ENCODE measurements at places on chromosomes 7 and 10.

DNA sequence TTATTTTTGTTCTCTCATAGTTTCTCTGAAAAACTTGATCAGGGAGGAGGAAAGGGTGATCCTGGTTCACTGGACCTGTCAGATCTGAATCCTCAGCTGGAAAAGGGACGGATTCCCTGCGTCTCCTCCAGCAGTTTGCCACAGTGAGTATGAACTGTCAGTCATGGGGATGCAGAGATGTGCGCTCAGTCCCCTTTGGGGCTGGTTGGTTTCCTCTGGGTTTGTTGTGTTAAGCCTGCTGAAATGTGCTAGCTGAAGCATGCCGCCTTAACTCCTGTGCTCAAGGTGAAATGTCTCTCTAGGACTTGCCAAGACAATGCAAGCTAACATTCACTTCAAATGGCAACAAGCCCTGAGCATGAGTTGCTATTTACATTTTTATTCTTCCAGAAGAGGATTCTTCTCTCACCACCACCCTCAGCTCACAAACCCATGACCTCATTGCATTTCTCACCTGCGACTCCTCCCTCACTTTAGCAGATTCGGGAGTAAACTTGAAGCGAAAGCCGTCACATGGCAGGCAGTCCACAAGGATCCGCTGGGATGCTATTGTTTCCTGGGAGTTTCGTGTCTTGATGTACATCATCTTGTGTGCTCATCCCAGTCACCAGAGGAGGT is 192.9 kb upstream of the FZD8 start:
- DNase-seq: no peak

DNA sequence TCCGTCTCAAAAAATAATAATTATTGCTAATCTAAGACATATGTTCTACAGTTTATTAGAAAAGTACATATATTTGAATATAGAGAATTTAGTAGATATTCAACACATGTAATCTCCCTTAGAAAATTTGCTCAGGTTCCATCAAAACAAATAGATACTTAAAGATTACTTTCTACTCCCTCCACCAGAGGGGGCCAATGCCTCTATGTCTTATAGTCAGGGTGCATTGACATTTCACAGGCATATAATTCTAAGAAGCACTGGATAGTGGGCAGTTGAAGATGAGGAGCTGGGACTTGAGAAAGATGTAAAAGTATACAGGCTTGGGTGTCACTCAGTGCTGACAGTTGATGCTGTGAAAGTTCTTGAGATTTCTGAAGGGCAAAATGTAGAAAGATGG is 301.6 kb upstream of the HPS1 start:
- DNase-seq: no peak

DNA sequence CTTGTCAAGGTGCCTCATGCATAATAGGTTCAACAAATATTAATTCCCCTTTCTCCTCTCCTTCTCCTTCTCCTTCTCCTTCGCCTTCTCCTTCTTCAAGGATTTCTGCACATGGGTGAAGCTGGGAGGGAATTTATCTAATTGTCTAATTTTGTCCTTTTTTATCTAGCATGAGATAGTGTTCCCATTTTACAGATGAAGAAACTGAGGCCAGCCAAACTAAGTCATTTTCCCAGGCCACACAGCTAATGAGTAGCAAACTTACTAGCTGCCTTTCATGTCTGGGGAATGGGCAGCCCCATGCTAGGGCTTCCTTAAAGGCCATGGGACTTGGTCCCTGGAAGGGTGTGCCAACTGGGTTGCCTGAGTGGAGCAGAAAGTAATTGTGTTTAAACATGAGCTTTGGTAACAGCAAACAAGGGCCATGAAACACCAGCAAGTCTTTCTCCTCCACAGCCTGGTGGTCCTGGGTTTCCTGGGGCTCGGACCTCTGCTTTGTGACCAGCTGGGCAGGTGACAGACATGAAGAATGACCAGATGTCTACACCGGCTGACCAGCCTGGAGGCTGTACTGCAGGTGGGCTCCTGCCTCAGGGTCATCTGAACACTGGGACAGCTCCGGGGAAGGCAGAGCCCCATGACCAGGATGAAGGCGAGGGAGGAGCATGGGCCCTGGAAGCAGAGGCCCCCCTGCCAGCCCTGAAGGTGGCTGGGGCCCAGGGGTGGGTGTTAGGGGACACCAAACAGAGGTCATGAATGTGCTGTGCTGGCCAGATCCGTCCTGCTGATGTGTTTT is 138.0 kb downstream of the PTPN20 start:
- no peak for DNase-seq

DNA sequence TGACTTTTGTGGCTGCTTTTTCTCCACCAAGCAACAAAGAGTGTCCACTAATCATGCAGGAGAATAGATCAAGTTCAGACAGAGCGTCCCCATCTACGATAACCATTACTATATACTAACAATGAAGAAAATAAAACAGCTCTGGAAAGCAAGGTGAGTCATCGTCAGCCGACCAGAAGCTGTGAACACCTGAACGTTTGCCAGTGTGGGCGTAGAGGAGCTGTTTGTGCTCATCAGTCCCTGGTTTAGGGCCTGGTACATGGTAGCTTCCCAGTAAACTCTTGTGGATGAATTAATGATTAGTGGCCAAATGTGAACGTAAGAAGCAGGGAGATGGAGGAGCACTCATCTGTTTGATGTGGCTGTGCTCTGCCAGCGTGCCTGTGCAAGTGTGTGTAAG is 180.7 kb downstream of the EVX1 start:
- DNase-seq: no peak

GRCh38 chr7:26091933-26092332 is 60.1 kb upstream of the NFE2L3 start:
- no peak for DNase-seq

DNA sequence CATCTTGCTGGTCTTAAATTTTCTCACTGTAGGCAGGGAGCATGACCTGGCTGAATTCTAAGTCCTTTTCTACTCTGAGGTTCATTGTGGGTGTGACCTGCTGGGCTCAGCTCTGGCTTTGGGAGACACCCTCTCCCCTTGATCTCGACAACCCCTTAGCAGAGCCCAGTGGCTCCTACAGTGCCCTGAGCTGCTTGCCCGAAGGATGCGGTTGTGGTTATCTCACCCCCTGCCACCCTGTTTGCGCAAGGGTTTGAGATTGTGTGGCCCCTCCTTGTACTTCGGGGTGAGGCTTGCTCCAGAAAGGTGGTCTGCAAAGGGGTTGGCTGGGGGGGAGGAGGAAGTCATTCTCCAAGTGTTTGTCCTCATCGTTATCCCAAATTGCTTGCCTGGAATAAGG is 55.3 kb downstream of the TCF7L2 start:
- no peak for DNase-seq

DNA sequence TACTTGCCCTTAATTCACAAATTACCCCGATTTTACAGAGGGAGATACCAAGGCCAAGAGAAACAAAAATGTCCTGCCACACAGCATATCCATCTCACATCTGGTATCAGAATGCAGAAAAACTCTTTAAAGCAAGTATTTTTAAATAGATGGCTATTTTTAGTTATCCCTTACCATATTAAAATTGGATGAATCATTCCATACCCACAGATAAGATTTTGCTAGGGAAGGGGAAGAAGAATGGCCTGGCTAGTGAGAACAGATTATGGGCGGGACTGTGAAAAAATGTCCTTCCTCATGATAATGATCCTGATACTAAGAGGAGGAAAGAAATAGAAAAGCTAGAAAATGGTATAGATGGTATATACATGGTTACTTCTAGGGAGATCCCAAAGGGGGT is 80.6 kb upstream of the GATAD1 start:
- no peak for DNase-seq

- DNase-seq: no peak
These were observed 265.2 kb downstream of the SNX13 start for GRCh38 chr7:17674943-17675608.

DNA sequence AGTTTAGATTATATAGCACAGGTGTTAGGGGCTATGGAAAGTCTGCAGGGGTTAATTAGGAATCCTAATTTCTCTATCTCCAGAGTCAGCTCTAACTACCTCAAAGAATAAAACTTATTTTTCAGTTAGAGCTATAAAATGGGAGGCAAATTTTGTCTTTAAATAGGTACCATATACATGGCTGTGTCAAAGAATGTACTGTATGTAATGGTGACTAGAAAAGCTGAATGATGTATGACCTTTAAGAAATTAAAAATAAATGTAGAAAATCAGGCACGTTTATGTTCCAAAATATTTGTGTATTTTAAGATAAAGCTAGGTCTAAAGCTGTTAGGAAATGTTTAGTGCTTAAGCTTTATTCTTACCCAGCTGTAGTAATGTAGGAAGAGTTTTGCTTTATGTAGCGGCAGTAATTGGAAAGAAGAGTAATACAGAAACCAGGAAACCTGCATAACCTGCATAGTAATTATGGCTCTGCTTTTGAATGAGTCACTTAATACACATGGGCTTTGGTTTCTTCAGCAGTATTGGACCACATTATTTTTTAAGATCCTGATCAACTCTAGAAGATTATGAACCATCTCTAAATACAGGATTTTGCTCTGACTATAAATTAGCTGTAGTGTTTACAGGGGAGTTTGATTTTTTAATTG is 85.0 kb downstream of the KMT2E start:
- DNase-seq: no peak

- DNase-seq: peak; percentile 17
These were observed 95.2 kb downstream of the CLEC2L start for GRCh38 chr7:139618482-139619366.

DNA sequence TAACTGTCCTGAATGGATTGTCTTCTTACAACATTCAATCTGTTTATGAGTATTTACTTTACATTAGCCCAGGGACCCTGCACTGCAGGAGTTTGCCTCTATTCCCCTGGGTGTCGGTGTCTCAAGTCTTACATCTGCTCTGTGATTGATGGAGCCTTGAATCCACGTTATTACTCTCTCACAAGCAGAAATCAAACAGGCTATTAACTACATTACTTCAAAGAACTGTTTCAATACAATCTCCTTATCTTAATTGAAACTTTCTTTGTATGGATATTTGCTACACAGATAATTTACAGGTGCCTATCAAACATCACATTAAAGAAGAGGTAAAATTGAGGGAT is 3.1 kb upstream of the ARID5B start:
- DNase-seq: no peak

DNA sequence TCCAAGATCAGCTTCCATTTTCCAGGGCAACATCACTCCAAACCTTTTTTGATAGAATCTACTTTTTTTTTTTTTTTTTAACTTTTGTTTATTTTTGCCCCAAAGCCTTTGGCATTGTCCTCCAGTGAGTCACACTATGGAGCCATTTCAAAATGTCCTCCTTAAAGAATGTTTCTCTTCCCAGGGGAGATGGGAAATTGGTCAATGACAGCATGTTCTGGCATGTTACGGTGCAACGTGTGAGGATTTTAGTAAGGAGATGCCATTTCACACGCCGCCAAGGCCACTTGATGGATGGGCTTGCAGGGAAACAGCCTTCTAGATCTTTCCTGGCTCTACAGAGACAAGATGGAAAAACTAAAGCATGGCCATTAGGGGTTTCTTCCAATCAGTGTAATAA is 30.7 kb upstream of the TRIL start:
- DNase-seq: peak; percentile 96

- no peak for DNase-seq
These were observed 110.5 kb downstream of the C10orf105 start for GRCh38 chr10:71608819-71609768.

DNA sequence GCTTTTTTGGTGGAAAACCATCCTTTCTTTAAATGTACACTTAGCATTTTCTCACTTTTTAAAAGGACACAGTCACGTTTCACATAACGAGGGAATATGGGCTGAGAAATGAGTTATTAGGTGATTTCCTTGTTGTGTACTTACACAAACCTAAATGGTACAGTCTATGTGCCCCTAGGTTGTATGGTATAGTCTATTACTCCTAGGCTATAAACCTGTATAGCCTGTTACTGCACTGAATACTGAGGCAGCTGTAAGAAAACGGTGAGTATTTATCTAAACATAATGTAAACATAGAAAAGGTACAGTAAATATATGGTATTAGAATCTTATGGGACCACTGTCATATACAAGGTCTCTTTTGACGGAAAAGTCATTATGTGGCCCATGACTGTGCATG is 913.5 kb upstream of the GHITM start:
- no peak for DNase-seq

DNA sequence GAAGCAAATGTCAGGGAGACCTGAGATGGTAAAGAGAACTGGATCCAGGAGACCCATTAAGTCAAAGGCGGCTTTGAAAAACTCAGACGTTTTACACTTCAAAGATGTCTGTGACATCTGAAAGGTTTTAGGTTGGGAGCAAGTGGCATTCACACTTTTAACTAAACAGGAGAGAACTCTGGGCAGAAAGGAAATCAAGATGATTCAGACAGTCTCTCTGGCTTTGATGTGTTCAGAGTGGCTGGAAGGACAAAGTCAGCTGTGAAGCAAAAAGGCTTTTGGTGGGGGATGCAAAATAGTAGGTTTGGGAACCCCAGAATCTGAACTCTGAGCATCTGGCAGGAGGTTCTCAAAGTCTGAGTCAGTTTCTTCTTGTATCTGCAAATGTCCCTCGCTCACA is 66.6 kb downstream of the PRKCQ start:
- no peak for DNase-seq

DNA sequence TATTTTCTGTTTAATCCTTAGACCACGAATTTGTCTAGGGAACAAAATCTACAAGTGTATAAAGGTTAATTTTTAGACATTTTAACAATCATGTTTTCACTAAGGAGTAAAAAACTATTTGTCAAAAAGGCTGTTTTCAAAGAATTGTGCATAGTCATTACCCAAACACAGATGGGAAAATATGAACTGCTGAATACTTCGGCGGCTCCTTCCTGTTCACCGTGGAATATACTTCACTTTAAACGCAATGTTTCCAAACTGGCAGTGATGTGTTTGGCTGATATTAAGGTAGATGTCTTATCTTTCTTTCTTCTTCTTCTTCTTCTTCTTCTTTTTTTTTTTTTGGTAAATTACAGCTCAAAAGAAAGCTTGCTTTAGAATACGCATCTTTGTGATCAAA is 41.4 kb downstream of the JCAD start:
- no peak for DNase-seq

DNA sequence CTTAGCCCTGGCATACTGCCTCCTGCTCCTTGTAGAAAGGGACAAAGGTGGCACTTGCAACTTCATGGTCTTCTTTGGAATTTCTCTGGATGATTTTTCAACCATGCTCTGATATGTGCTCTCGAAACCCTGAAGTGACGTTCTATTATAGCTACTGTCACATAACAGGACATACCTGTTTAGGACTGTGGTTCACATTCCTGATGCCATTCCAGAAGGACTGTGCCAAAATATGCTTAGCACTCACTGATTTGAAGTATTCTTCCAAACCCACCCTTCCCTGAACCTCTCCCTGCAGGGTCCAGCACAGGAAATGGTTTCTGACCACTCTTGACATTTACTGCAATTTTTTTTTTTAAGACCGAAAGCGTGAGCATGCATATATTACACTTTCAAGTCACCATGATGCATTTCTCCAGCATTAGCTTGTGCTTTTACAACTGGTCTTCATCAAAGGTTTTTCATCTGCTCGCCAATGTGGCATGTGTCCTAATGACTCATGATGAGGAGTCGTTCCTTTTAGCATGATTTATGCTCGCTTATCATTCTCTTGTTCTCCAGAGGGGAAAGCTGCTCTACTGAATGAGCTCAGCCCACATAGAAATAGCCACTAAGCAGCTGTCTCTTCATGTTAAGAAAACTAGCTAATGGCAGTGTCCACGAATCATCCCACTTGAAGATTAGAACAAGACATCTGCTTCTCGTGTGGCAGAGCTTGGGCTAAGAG is 135.2 kb downstream of the ADAM12 start:
- peak; percentile 100 for DNase-seq

- no peak for DNase-seq
These were observed 22.7 kb upstream of the NKX6-2 start for GRCh38 chr10:132808383-132809231.
